ENCODE measurements at places on chromosomes 7 and 10. TPM values are rescaled to one million over a fixed set of nuclear protein-coding genes. Genes with fewer than 3 reads are reported as not detected.

The BAG3 gene
- total RNA-seq = 20.2 TPM

DNA sequence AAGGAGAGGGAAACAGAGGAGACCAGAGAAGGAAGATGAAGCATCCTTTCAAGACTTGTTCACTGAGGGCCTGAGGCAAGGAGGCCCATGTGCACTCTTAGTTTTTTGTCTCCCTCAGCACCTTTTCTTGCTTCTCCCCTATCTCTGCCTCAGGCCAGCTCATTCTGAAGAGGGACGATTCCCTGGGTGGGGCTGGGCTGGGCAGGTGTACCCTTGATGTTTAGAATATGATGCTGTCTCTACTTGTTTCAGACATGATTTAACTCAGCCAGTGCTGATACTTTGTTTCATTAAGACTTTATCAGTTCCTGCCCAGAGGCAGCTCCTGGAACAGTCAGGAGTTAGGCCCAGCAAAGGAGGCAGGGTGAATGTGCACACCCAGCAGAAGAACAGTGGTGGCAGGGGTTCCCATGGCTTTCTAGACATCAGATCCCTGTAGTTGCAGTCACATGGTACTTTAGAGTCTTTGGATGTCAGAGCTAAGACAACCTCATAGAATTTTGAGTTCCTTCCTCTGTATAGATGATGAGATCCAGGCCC lies 3.4 kb downstream of the PRXL2A start:
- no peaks in the 10 kb centered on the region for H3K27me3 ChIP-seq
- DNase-seq = no peak
- no peaks in the 10 kb centered on the region for H3K36me3 ChIP-seq
- H3K4me3 ChIP-seq = no peak overlapping the region
- no peak overlapping the region for H3K27ac ChIP-seq
- H3K4me1 ChIP-seq = peaks cover 30% of the 10 kb centered on the region

- no peaks in the 10 kb centered on the region for H3K4me1 ChIP-seq
- H3K36me3 ChIP-seq = no peaks in the 10 kb centered on the region
- no peak for DNase-seq
- H3K27ac ChIP-seq = no peak overlapping the region
- no peak overlapping the region for H3K4me3 ChIP-seq
These were observed 75.1 kb downstream of the INHBA start for GRCh38 chr7:41627645-41628298.

GRCh38 chr10:131248376-131249165 lies 63.0 kb downstream of the TCERG1L start:
- H3K27me3 ChIP-seq = no peaks in the 10 kb centered on the region
- no peaks in the 10 kb centered on the region for H3K36me3 ChIP-seq
- H3K4me1 ChIP-seq = no peaks in the 10 kb centered on the region
- no peak overlapping the region for H3K27ac ChIP-seq
- no peak for DNase-seq

DNA sequence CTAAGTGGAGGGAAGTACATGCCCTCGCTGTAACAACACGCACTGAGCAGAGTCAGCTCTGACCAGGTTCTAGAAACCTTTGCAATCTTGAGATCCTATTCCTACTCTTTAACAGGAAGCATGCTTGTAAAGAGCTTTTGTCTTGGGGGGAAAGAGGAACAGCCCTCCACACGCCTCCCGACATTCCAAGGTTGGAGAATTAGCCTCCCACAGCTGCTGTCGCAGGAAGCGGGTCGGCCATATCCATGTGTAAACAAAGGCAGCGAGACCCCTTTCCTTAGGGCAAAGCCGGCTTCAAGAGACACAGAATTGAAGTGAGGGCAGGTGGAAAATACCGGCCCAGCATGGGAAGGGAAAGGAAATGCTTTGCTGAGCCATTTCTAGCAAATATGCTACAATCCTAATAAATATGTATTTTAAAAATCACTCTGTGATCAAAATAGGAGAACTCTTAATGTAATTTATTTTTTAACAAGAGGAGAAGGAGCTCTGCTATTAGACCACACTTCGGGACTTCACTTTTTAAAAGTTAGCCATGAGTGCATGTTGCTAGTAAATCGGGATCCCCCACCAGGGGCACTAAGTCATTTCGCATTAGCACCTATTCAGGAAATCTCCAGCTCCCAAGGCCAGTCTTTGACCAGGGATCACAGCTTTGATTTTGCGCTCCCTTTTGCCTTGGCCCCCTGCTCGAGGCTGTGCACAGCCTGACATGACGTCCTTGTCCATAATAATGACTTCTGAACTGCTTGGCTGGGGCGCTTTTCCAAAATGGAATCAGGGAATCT lies 55.9 kb downstream of the FAM204A start:
- no peaks in the 10 kb centered on the region for H3K27me3 ChIP-seq
- no peak overlapping the region for H3K4me3 ChIP-seq
- H3K27ac ChIP-seq = no peak overlapping the region

GRCh38 chr10:77555591-77556212 lies 81.9 kb downstream of the KCNMA1 start:
- no peaks in the 10 kb centered on the region for H3K36me3 ChIP-seq
- no peak for DNase-seq
- peaks cover 2% of the 10 kb centered on the region for H3K4me1 ChIP-seq
- no peak overlapping the region for H3K27ac ChIP-seq
- H3K27me3 ChIP-seq = no peaks in the 10 kb centered on the region
- no peak overlapping the region for H3K4me3 ChIP-seq

DNA sequence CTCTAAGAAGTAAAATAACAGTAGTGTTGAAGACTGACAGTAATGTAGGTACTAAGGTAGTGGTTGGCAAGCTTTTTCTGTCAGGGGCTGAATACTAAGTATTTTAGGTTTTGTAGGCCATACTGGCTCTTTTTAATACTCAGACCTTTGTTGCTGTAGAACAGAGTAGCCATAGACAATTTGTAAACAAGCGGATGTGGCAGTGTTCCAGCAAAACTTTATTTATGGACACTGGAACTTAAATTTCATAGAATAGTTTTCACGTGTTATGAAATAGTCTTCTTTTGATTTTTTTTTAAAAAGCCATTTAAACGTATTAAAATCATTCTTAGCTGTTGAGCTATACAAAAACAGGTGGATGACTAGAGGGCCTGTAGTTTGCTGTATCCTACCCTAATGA lies 121.2 kb downstream of the MLLT10 start:
- no peak for DNase-seq
- no peaks in the 10 kb centered on the region for H3K27me3 ChIP-seq
- H3K4me3 ChIP-seq = no peak overlapping the region
- no peaks in the 10 kb centered on the region for H3K36me3 ChIP-seq

GRCh38 chr10:97781618-97782331 lies 10.0 kb upstream of the SFRP5 start:
- no peaks in the 10 kb centered on the region for H3K27me3 ChIP-seq
- H3K27ac ChIP-seq = no peak overlapping the region
- no peak for DNase-seq
- no peak overlapping the region for H3K4me3 ChIP-seq

GRCh38 chr10:55747244-55747643 lies 613.8 kb downstream of the ZWINT start:
- no peaks in the 10 kb centered on the region for H3K27me3 ChIP-seq
- no peak overlapping the region for H3K27ac ChIP-seq
- no peaks in the 10 kb centered on the region for H3K36me3 ChIP-seq
- no peaks in the 10 kb centered on the region for H3K4me1 ChIP-seq
- no peak overlapping the region for H3K4me3 ChIP-seq

GRCh38 chr10:102646610-102647442 lies 2.5 kb downstream of the TRIM8 start:
- peak overlapping the region; percentile 69 for H3K4me3 ChIP-seq
- DNase-seq = peak; percentile 54
- no peaks in the 10 kb centered on the region for H3K36me3 ChIP-seq
- peak overlapping the region; percentile 91 for H3K27ac ChIP-seq
- no peaks in the 10 kb centered on the region for H3K27me3 ChIP-seq

The FAM241B gene
- 2.0 TPM for total RNA-seq

- H3K27me3 ChIP-seq = no peaks in the 10 kb centered on the region
- H3K4me3 ChIP-seq = no peak overlapping the region
- H3K4me1 ChIP-seq = no peaks in the 10 kb centered on the region
These were observed 11.0 kb downstream of the RRP12 start for GRCh38 chr10:97390091-97390490.

DNA sequence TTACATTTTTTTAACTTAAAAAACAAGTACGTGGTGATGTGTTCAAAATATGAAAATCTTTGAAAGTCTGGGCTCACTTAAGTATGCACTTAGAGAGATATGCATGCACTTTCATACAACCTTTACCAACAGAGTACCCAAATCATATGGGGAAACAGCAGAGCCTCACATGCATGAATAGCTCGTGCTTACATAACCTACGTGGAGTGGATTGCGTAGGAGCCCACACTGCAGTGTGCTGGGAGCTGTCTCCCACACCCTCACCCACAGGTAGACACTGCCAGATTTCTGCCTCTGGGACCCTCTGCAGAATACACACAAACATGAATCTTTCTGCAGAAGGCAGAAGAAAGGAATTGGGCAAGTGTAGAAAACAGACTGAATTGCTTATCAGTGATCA lies 581 bp downstream of the CLCN1 start:
- H3K36me3 ChIP-seq = no peaks in the 10 kb centered on the region
- H3K4me3 ChIP-seq = no peak overlapping the region
- H3K4me1 ChIP-seq = no peaks in the 10 kb centered on the region
- no peak overlapping the region for H3K27ac ChIP-seq
- no peaks in the 10 kb centered on the region for H3K27me3 ChIP-seq

GRCh38 chr10:23337616-23338015 lies 7.0 kb downstream of the C10orf67 start:
- no peaks in the 10 kb centered on the region for H3K4me1 ChIP-seq
- H3K27ac ChIP-seq = no peak overlapping the region
- no peak for DNase-seq
- no peaks in the 10 kb centered on the region for H3K27me3 ChIP-seq
- no peak overlapping the region for H3K4me3 ChIP-seq
- no peaks in the 10 kb centered on the region for H3K36me3 ChIP-seq

GRCh38 chr10:119495545-119495944 lies 47.0 kb downstream of the RGS10 start:
- H3K4me3 ChIP-seq = no peak overlapping the region
- H3K27me3 ChIP-seq = no peaks in the 10 kb centered on the region
- DNase-seq = no peak
- H3K36me3 ChIP-seq = no peaks in the 10 kb centered on the region
- peaks cover 8% of the 10 kb centered on the region for H3K4me1 ChIP-seq

- H3K27ac ChIP-seq = no peak overlapping the region
- no peaks in the 10 kb centered on the region for H3K4me1 ChIP-seq
- H3K27me3 ChIP-seq = no peaks in the 10 kb centered on the region
These were observed 539.5 kb downstream of the SUGCT start for GRCh38 chr7:40674316-40674715.

The TSPAN33 gene
- 6.0 TPM for total RNA-seq

The SAMD9L gene
- total RNA-seq = 8.7 TPM

The AKR1C3 gene
- total RNA-seq = 10.7 TPM

DNA sequence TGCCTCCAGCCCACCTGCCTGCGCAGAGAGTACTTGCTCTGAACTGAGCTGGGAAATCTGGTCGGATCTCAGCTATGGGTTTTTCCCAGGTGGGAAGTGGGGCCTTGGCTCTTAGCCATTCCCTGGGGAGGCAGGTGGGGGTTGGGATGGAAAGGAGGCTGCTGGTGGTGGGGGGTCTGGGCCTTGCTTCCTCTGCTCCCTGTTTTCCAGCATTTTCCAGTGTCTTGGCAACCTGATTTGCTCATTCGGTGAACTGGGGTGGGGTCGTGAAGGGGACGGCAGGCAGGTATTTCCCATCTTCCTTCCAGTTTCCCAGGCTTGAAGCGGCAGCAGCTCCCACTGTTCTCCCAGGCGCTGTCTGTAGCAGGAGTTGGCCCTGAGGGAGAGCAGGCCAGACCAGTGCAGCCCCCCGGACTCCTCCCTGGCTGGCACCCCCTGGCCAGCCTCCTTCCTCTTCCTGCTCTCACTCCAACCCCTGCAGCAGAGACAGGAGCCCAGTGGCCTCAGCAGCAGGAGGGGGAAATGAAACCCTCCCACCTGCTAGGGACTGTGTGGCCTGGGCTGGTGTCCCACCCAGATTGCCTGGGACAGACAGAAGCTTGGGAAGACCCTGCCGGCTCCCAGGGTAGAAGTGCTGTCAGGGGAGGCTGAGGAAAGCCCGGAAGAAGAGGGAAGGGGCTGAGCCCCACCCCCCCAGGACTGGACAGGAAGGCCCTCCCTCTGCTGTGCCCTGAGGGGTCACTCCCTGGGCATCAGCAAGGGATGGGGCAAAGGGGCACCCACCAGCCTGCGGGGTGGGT lies 6.6 kb downstream of the TRIM8 start:
- no peak for DNase-seq
- H3K36me3 ChIP-seq = no peaks in the 10 kb centered on the region
- no peaks in the 10 kb centered on the region for H3K27me3 ChIP-seq
- H3K27ac ChIP-seq = peak overlapping the region; percentile 45

The SFRP5 gene
- total RNA-seq = 0.23 TPM

The NME8 gene
- not detected for total RNA-seq

GRCh38 chr10:97590748-97591495 lies 1.4 kb downstream of the C10orf62 start:
- DNase-seq = no peak
- no peak overlapping the region for H3K4me3 ChIP-seq
- no peaks in the 10 kb centered on the region for H3K36me3 ChIP-seq
- no peak overlapping the region for H3K27ac ChIP-seq
- H3K27me3 ChIP-seq = no peaks in the 10 kb centered on the region

DNA sequence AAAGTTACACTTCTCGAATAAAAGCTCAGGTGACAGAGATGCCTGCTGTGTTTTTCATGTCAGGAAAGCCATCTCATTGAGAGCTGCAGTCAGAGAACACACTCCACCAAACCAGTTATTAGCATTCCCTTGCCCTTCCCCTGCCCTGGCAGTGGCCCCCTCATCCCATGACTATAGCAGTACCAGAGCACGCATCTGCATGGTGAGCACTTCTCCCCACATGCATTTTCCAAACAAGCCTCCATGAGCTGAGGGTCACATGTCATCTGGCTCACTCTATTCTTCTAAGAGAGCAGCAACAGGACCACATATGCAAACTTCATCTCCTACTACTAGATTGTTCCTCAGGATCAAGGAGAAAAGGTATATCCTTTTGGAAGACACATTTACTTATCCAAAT lies 42.4 kb upstream of the FGL2 start:
- no peak overlapping the region for H3K27ac ChIP-seq
- H3K4me3 ChIP-seq = no peak overlapping the region
- DNase-seq = no peak
- H3K27me3 ChIP-seq = no peaks in the 10 kb centered on the region

The PLAC9 gene
- 16.9 TPM for total RNA-seq

The PLXDC2 gene
- total RNA-seq = 45.1 TPM

The GIMAP7 gene
- total RNA-seq = 6.1 TPM

The CALML5 gene
- total RNA-seq = not detected

- H3K27me3 ChIP-seq = no peaks in the 10 kb centered on the region
- DNase-seq = no peak
- H3K4me3 ChIP-seq = no peak overlapping the region
- H3K4me1 ChIP-seq = no peaks in the 10 kb centered on the region
- H3K27ac ChIP-seq = no peak overlapping the region
These were observed 70.1 kb upstream of the ARHGAP21 start for GRCh38 chr10:24793648-24794379.

GRCh38 chr10:47319784-47320183 lies 2.5 kb upstream of the GDF2 start:
- no peak overlapping the region for H3K4me3 ChIP-seq
- H3K4me1 ChIP-seq = no peaks in the 10 kb centered on the region
- no peak overlapping the region for H3K27ac ChIP-seq
- H3K36me3 ChIP-seq = no peaks in the 10 kb centered on the region
- DNase-seq = no peak
- no peaks in the 10 kb centered on the region for H3K27me3 ChIP-seq

All from ovary (tissue), 10 donors.